ENCODE measurements at places on chromosomes 3 and 15. TPM values are rescaled to one million over a fixed set of nuclear protein-coding genes. Genes with fewer than 3 reads are reported as not detected.

GRCh38 chr15:22949074-22949547, 31.1 kb downstream of the CYFIP1 start:
- no peak for DNase-seq

DNA sequence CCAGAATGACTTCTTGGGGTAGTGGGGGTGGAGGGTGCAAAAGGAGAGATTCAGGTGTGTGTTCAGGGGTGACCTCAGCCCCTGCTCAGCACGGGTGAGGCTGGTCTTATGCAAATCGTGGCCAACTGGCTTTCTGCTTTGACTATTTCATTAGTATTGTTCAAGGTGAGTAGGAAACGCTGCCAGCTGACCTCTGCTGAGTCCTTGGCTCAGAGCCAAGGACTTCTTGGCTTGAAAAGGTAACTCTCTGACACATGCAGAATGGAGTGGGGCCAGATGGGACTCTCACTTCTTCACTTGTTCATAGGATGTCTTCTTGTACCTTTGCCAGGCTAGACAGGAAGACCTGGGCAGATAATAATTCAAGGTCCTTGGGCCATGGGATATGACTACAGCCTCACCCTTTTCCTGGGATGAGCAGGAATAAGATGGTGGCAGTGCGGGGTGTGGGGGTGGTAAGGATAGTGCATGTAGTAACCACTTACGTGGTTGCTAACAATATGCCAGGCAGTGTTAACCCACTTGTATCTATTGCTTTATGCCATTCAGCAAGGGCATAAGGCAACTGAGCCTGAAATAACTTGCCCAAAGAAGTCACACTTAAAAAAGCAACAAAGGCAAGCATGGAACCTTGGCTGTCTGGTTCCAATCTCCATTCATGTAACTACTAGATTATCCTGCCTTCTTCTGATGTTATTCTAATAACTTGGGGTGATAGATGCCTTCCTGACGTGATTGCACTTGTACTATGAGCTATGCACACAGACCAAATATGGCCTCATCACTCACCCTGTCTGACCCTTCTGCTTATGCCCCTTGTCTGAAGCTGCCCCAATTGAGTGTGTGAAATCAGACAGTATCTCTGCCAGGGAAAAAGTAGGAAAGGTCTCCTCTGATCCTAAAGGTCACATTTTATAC, 193.1 kb downstream of the NR1D2 start:
- no peak for DNase-seq

DNA sequence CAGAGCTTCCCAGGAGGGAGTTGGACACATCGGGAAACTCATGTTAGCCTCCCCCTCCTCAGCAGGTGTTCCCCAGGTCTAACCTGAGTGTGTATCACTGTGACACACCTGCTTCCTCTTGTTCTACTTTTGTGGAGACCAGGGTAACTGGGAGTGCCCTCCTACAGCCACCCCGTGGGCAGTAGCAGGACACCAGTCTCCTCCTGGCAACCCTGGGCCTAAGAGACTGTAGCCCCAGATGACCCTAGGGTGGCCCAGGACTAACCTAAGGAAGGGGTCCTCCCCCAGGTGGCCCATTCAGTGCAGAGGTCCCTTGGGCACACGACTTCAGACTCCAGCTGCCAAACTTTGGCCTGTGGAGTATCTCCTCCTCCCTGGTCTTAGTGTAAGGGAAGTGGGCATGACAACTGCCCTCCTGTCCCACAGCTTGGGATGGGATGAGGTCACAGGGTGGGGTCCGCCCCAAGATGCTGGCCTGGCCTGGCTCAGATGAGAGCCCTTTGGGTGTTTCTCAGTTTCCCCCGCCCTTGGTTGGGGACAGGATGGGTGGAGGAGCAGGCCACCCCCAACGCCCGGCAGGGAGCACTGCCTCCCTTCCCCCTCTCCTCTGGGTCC, 4.8 kb downstream of the CSK start:
- DNase-seq, result no peak

- DNase-seq, result no peak
These were observed 38.5 kb upstream of the POLR2M start for GRCh38 chr15:57668016-57668415.

DNA sequence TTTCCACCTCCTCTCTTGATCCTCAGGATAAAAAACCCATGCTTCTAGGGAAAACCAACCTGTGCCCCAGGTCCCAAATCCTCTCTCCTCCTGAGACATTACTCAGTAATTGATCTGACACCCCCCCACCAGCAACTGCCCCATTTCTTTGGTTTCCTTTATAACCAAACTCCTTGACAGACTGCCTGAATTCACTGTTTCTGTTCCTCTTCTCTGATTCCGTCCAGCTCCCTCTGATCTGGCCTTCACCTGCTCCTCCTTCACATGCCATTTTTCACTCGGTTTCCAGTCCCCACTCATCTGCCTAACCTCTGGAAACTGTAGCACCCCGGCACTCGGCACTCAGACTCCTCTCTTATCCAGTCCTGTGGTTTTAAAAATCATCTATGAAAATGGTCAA, 2.1 kb downstream of the CCDC51 start:
- DNase-seq, result no peak

- DNase-seq, result no peak
These were observed 43.8 kb downstream of the ADAMTS7 start for GRCh38 chr15:78767331-78767951.

Gene ST6GAL1
- polyA plus RNA-seq, result 65.8 TPM

- no peak for DNase-seq
These were observed 23.1 kb downstream of the CCDC12 start for GRCh38 chr3:46953234-46954010.

DNA sequence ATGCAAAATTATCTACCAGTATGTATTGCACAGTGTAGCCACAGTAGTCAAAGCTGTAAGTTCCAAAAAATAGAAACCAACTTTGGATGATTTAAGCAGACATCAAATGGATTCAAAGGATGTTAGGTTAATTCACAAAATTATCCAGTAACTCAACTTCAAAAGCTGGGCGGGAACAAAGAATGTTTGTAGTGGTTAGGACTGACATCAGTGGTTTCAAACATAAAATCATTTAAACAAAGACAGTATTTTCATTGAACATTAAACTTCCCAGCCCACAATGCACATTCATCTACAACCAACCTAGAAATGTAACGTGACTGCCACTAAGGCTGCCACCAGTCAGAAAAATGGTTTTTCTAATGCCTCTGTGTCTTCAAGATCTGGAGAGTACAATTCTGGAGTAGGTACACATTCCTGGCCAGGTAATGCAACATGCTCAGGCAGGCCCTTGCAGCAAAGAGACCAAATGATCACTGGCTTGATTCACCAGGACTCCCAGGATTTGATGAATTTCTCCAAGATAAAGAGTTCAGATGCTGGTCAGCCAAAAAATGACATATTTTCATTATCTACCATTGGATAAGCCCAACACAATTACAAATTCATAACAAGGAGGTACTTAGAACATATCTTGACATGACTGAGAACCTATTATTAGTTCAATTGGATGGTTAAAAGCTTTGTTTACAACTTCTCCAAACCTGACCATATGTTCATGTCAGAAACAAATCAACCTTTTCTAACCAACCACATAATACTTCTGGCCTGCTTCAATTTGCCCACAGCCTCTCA, 189.8 kb upstream of the CNTN4 start:
- DNase-seq, result no peak

Gene TARS3
- 21.1 TPM for polyA plus RNA-seq

- DNase-seq, result no peak
These were observed 100.4 kb downstream of the DGKG start for GRCh38 chr3:186261638-186262037.

GRCh38 chr3:112579232-112579631, 17.4 kb downstream of the SLC35A5 start:
- no peak for DNase-seq

- no peak for DNase-seq
These were observed 12.5 kb downstream of the LPP start for GRCh38 chr3:188166441-188166840.

- no peak for DNase-seq
These were observed 892.4 kb downstream of the ROBO1 start for GRCh38 chr3:78875436-78875835.

Gene IQCH
- polyA plus RNA-seq, result 6.9 TPM

Gene SLC35G2
- polyA plus RNA-seq, result 3.4 TPM

Gene CEP152
- 5.8 TPM for polyA plus RNA-seq

DNA sequence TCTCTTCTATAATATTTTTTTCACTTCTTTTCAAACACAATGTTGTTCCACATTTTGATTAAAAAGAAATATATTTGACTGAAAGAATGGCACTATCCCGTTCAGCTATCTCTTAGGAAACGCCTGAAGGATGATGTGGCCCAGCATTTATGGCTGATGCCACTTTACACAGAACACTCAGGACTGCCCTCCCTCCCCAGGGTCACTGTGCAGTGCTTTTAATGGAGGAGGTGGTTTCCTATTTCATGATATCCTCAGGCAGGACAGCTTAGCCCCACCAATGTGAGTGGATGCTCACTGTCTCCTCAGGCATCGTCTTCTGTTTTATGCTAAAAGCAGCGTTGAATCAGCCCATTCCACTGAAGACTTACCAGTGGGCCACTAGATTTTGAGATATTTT, 135.9 kb downstream of the KCNAB1 start:
- no peak for DNase-seq

DNA sequence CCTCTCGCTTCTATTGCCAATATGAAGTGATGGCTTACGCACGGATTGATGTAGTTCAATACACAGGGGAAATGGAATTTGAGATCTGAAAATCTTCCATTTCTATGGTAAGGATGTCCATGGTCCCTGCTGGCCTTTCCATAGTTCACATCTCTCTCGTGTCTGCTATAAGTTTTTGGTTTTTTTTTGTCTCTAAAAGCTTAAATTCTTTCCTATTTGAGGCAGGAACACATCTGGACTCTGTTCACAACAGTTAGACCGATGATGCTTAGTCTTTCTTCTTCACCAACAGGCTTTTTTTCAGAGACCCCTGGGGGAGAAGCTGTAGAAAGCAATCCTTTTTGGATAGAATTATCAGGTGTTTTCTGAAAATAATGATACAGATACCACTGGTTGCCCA, 108.1 kb downstream of the XXYLT1 start:
- no peak for DNase-seq

- DNase-seq, result no peak
These were observed 38.4 kb downstream of the SYNM start for GRCh38 chr15:99143242-99143641.

- no peak for DNase-seq
These were observed 78.3 kb upstream of the C15orf39 start for GRCh38 chr15:75123395-75123794.
